Mucosa of gallbladder (tissue), 1 donor: ENCODE measurements at places on chromosomes 7 and 10.

GRCh38 chr10:71473671-71474599 is 77.2 kb downstream of the CDH23 start:
- no peak for DNase-seq

DNA sequence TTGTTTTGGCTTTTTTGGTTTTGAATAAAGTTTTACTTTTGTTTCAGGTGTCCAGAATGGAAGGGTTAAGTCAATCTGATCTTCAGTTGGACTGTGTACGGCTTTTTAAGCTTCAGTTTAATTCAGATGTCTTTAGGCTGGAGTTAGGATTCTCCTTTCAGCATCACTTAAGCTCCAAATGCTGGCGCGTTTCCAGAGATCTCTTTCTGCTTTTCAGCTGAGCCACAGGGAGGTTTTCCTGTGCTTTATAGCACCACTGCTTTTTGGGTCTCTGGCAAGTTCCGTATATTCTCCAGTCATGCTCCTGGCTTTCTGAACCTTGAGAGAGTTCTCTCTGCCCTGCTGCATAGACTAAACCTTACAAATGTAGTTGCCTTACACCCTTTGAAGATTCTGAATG is 60.0 kb downstream of the VTI1A start:
- no peak for DNase-seq

GRCh38 chr10:45006276-45007030 is 5.7 kb downstream of the ZNF22 start:
- no peak for DNase-seq

GRCh38 chr10:132100556-132101349 is 35.0 kb downstream of the JAKMIP3 start:
- no peak for DNase-seq

DNA sequence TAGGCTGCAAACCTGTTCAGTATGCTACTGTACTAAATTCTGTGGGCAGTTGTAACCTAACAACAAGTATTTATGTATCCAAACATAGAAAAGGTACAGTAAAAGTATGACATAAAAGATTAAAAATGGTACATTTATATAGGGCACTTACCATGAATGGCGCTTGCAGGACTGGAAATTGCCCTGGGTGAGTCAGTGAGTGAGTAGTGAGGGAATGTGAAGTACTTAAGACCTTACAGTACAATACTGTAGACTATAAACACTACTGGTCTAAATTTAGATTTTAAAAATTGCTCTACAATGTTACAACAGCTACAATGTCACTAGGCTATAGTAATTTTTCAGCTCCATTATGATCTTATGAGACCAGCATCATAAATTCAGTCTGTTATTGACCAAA is 146.0 kb upstream of the GNAI1 start:
- no peak for DNase-seq

GRCh38 chr7:2172311-2173188 is 60.2 kb downstream of the MAD1L1 start:
- DNase-seq: no peak

DNA sequence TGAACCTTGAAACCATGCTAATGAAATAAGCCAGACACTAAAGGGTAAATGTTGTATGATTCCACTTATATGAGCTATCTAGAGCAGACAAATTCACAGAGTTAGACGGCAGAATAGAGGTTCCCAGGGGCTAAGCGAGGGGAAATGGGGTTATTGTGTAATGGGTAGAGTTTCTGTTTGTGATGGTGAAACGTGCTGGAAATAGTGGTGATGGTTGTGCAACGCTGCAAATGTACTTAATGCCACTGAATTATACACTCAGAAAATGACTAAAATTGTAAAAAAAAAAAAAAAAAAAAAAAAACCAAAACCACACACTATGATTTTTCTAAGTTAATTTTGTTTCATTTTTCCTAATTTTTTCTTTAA is 30.0 kb downstream of the SFXN4 start:
- no peak for DNase-seq

GRCh38 chr10:98509745-98510144 is 63.0 kb upstream of the HPS1 start:
- DNase-seq: no peak

DNA sequence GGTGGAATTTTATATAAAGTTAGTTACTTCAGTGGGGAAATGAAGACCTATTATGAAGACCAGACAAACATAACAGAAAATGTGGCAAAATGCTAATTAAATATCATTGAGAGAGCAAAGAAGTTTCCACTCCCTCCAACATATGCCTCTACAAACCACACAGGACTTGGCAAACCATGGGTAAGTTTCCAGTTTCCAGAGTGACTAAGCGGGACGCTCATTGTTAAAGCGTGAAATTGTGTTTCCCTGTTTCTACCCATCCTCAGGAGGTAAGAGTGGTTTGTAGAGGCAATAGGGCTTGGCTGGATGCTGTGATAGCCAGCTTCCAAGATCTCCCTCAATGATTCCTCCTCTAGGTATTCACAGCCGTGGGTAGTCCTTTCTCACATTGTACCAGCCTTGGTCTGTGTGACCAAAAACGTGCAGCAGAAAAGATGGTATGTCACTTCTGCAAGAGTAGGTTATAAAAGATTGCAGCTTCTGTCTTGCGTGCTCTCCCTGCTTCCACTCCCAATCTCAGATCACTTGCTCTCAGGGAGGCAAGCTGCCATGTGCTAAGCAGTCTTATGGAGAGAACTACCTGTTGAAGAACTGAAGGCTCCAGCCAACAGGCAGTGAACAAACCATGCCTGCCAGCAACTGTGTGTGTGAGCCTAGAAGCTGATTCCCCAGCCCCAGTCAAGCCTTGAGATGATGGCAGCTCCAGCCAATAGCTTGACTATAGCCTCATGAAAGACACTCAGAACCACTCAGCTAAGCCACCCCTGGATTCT is 35.7 kb downstream of the CBX3 start:
- DNase-seq: no peak

GRCh38 chr7:3649250-3649649 is 348.2 kb downstream of the SDK1 start:
- DNase-seq: no peak

GRCh38 chr10:100146875-100147650 is 38.8 kb downstream of the ERLIN1 start:
- DNase-seq: no peak

DNA sequence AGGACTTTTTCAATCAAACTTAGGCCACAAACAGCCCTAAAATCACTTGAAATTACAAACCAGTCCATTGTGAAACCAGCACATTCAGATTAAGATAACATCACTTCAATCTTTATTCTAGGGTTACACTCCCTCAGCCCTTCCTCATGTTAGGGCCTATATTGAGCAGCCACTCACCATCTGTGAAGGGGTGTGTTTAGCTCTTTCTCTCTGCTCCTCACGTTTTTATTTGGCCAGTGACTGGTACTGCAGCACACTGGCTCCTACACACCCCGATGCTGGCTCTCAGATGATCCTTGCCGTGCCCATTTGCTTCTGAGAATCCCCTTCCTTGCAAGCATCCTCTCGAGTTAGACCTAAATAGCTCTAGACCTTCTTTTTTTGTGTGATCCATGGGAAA is 604.5 kb downstream of the INHBA start:
- DNase-seq: no peak

DNA sequence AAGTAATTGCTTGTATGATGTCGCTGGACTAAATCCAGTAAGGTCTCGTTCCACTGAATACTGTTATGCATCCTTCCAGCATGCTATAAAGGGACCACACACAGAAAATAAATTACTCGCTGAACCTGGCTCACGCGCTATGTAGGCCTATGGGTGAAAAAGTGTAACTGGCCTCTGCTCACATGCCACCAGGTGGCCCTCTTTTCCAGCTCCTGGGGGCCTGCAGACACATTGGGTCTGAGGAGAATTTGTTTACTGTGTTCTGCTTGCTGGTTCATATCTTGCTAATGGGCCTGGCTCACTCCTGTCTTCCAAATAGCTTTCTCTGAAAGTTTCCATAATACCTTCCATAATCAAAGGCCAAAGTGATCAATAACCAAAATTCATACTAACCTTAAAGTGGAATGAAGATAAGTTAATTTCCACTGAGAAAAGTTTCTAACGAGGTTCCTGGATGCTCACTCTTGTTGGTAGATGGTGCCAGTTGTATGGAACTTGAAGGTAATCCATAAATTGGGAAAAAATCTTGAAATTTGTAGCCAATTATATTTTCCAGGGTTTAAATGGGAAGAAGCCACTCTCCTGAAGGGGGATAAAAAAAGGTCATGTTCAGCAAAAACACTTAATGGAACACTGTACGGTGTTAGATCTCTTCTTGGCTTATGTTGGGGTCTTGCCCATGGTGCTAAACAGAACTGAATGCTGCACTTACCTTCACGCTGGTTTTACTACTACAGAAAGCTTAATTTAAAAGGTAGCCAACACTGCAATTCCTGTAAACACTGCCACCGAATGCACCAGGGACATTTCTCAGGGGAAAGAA is 27.0 kb upstream of the ZPBP start:
- no peak for DNase-seq

DNA sequence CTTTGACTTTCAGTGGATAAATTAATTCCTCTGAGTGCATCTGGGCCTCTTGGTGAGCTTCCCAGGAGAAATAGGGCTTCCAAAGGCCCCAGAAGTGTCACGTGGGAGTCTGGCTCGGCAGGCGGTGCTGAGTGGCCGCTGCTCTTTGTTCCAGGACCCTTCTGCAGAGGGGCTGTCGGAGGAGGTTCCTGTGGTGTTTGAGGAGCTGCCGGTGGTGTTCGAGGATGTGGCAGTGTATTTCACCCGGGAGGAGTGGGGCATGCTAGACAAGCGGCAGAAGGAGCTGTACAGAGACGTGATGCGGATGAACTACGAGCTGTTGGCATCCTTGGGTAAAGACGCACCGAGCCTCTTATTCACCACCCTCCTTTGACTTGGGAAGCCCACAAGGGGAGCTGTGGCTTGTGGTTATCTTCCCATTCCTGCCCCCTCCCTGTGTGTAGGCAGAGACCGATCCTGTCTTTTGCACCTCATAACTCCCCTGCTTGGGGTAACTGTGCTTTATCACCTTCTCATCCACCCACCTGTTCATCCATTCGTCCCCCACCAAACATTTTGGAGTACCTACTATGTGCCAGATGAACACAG is 11.9 kb downstream of the ZNF862 start:
- no peak for DNase-seq

DNA sequence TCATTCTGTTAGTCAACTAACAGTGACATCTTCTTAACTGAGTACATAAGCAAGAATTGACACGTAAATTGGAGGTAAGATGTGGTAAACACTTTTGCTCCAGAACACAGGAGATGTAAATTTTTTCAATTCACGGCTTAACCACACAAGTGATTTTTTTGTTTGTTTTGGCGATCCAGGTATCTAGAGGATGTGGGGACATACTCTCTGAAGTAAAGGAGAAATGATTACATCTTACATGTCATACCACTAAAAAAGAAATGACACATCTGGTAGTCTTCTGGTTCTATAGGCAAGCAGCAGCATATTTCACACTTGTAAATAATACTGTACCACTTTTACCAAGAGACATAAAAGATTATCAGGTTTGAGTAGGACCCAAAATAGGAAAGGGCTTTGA is 200.3 kb upstream of the ZWINT start:
- DNase-seq: no peak

DNA sequence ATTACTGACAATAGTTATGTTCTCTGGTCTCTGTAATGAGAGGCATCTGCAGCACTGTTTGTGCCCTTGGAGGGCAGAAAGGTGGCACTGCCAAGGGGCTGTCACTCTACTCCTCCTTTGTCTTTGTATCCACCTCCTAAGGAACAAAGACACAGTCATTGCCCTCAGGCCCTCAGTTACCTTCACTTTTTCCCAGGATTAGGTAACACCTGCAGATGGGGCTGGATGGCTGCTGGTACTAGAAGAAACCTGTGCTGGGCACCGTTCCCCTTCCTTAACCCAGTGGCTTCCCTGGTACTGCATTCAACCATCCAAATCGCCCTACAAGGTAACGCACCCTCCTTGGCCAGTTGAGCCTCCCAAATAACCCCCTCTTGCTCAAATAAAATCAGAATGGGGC is 246.9 kb upstream of the NEBL start:
- DNase-seq: no peak

DNA sequence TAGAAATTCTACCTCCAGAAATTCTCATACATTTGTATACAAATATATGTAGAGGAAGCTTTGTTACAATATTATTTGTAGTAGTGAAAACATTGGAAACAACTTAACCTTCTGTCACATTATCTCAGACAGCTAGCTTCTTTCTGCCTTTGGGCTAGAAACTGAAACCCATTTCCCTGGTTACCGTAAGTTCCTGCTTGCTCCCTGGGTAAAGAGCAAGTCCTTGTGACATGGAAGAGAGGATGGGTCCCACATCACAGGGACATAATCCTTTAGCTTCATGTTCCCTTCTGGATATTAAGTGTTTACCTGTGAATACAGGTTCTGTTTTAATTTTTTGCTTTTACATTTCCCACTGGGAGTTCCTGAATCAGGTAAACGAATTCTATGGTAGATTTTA is 41.8 kb downstream of the KLHDC10 start:
- DNase-seq: no peak

DNA sequence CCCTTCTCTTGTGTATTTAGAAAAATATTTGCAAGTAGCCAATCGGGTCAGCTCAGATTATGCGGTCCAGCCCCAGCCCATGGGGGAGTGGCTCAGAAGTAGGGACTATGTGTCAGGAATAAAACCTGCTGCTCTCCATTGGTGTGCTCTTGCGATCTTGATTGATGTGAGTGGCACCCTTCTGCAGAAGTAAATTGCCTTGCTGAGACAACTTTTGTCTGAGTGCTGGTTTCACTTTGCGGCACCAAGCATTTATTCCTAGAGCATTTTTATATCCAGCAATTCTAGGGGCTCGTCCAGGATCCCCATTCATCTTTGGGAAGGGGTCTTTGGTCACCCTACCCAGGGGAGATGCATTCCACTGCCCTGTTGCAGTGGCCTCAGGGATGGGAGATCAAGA is 26.1 kb upstream of the FAM221A start:
- no peak for DNase-seq

GRCh38 chr10:69418052-69418752 is 1.5 kb upstream of the TACR2 start:
- DNase-seq: peak; percentile 51

- no peak for DNase-seq
Measured at GRCh38 chr7:128454808-128455542, 703 bp upstream of the HILPDA start.

DNA sequence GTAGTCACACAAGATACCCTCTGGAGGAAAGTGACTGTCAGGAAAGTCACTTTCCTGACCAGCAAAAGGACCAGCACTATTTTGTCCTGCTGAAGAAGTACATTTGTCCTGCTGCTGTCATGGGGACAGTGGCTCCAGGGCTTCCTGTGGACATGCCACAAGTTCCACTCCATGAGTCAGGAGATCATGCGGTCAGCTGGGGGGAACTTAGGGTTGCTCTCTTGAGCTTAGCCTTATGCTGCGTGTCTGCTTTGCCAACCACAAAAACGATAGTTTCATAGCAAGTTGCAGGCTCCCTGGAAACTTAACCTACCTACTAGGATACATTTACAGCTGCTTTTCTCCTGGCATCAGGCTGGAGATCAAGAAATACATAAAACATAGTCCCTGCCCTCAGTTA is 19.8 kb upstream of the ALOX5 start:
- DNase-seq: no peak
